Lower leg skin (tissue), 4 donors: ENCODE measurements at places on chromosomes 13 and 19.

DNA sequence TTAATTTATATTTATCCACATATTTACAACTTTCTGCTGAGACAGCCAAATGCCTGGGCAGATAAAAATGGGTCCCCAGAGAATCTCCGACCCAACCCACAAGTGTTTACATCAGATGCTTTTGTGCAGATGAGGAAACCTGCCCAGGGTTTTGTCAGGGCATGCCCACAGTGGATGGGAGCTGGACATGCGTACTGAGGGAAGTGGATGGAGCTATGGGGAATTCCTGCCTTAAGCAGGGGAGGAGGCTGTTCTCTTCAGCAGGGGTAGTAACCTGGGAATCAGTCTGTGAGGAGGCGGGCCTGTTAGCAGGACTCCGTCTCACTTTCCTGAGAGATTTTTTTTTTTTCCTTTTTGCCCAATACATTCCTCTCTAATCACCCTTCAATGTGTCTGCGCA, 122.9 kb downstream of the RFC3 start:
- DNase-seq: no peak

DNA sequence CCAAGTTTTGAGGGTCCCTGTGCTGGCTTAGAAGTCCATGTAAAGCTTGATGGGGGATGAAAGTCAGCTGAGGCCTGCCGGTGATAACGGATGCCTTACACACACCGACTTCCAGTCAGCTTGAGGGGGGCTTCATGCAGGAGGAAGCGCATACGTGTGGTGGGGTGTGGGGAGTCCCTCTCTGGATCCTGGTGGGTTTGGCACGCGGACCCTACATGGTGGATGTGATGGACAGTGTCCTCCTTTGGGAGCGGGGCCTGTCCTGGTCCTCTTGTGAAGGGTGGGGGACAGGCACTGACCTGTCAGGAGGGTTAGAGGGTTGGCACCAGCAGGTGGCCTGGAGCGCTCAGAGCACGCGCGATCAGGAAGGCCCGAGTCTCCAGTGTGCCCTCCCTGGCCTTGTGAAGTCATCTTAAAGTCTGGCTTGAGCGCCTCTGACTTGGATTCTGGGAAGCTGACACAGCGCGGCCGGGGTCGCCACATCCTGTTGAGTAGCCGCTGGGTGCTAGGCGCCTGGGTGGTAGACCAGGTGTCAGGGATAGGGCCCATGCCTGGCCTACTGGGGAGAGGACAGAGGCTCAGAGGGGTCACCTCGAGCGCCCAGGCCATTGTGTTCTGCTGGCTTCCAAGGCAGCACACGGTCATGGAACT, 2.9 kb downstream of the DAZAP1 start:
- no peak for DNase-seq

GRCh38 chr19:45315304-45315703, 7.4 kb downstream of the CKM start:
- no peak for DNase-seq

GRCh38 chr19:19224150-19224851, 12.5 kb downstream of the NCAN start:
- DNase-seq: no peak

DNA sequence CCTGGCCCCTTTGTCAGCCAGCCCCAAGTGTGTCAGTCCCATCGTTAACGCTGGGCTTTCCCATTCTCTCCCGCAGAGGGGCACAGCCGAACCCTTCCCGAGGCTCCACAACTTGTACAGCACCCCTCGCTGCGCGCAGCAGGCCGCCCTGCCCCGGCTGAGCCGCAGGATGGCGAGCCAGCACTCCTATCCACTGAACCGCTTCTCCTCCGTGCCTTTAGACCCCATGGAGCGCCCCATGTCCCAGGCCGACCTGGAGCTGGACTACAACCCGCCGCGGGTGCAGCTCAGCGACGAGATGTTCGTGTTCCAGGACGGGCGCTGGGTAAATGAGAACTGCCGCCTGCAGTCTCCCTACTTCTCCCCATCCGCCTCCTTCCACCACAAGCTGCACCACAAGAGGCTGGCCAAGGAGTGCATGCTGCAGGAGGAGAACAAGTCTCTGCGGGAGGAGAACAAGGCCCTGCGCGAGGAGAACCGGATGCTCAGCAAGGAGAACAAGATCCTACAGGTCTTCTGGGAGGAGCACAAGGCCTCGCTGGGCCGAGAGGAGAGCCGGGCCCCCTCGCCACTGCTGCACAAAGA, 11.1 kb downstream of the CBY2 start:
- DNase-seq: peak; percentile 74

- no peak for DNase-seq
Observed at GRCh38 chr19:4754248-4754647, 30.6 kb upstream of the DPP9 start.

DNA sequence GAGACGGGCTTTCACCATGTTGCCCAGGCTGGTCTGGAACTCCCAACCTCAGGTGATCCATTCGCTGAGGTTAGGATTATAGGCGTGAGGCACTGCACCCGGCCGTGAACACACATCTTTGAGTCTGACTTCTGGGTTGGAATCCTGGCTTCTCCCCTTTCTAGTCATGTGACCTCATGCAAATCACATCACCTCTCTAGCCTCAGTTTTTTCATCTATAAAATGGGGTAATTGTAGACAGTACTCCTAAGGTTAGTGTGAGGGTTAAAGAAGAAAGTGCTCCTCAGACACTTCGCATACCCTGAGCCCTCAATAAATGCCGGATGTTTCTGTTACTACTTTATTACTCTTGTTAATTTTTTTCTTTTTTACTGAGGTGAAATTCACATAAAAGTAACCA, 55.4 kb downstream of the KCNC3 start:
- DNase-seq: no peak

GRCh38 chr19:6214881-6215541, 64.8 kb downstream of the MLLT1 start:
- DNase-seq: no peak

DNA sequence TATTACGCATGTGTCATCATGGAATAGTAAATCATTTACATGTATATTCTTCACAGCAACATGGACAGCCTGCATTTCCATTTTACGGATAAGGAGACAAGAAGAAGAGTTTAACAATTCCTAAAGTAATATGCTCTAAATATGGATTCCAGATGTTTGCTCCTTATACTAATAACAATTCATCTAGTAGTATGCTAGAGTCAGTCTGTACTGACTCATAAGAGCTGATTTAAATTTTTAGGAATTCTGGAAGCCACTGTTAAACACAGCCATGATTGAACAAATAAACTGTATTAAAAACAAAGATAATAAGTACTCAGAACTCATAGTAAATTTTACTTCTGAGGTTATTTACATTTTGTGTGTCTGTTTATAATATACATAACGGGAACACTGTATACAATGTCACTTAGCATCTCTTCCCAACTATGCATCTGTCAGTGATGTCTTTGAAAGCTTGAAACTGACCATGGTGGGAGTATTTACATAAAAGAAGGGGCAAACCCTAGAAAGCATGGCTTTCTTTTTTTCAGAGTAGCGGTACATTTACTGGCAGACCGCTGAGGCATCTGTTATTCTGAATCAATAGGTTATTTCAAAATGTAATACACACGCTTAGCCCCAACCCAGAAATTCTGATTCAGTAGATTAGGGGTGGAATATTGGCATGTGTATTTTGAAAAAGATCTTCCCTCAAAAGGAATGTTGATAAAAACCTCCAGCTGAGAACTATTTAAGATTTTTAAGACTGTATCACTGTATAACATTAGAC, 12.9 kb downstream of the ZC3H13 start:
- DNase-seq: no peak
